Fibroblast of skin of right quadriceps (primary cell): ENCODE measurements at places on chromosomes 2 and 18.
A peak's percentile ranks its signal among the peaks of the same experiment; 100 is the strongest.

DNA sequence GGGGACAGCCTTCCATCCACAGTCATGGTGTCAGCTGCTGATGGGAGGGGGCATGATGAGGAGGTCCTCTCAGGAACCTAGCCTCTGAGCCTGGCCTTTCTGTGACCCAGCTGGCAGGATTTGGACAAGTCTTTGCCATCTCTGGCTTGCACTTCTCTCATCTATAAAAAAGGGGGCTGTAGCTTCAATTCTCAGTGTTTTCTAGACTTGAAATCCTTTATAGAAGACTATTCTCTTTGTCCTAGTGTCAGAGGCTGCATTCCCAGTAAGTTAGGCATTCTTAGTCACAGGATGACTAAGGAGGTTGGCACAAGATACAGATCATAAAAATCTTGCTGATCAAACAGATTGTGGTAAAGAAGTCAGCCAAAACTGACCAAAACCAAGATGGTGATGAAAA, 958.5 kb downstream of the CNTNAP5 start:
- peak; percentile 62 for DNase-seq

- no peak for DNase-seq
These were observed 220.4 kb upstream of the SLC35G4 start for GRCh38 chr18:11388755-11389680.

DNA sequence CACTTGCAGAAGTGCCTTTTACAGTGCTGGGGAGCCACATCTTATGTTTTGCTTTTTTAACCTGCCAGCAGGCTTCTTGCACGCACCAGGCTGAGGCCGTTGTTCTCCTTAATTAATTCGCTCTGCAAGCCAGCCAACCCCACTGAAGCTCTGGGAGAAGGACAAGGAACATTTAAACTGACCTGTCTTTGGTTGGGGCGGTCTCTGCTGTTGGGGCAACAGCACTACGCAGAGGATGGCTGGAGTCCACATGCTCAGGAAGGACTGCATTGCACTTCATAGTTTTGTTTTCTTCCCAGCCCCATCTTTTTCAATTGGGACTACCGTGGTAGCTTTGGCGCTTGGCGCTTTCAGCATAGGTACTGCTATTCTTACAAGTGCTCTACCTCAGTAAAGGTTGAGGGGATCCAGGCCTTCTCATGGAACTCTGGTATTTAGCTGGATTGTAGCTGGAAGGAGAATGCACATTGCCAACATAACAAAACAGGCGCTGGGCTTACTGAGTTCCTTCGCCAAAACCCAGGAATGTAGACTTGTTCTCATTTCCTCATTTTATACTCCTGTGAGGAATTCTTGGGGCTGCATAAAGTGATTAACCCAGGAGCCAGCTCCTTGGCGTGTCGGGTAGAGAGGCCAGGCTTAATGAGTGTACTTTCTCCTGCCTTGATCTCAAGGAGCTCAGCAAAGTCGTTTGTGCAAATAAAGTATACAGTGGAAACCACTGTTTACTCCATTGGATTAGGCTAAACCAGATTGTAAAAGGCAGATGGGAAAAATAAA, 146.2 kb downstream of the PRKCE start:
- peak; percentile 49 for DNase-seq

GRCh38 chr2:1800716-1801388, 56.5 kb upstream of the PXDN start:
- DNase-seq = no peak

DNA sequence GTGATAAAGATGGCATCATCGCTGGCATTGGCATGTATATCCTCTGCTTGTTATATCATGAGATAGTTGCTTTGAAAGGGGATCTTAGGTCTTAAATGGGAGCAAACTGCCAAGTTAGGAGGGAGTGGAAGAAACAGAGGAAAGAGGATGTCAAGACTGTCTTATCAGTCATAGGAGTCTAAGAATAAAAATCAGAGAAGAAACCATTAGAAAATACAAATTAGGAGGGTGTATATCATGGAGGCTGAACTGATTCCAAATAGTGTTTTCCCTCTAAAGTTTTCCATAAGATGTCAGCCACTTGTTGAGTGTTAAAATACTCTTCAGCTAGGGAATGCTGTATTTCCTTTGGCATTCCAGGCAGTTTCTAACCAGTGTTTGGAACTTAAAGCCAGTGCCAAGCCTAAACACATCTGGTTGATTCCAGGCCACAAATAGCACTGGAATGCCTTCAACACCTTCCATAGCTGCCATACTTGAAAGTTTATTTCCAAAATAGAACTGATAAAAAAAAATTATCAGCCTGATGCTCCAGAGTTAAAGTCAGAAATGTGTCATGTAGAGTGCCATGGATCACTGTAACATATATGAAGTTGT, 129.4 kb downstream of the ZEB2 start:
- peak; percentile 62 for DNase-seq

- DNase-seq = no peak
These were observed 19.5 kb upstream of the LYPD6B start for GRCh38 chr2:149018981-149019380.

GRCh38 chr2:42298132-42298531, 62.9 kb downstream of the COX7A2L start:
- no peak for DNase-seq

- no peak for DNase-seq
These were observed 100.1 kb upstream of the ASAP2 start for GRCh38 chr2:9106338-9107167.

DNA sequence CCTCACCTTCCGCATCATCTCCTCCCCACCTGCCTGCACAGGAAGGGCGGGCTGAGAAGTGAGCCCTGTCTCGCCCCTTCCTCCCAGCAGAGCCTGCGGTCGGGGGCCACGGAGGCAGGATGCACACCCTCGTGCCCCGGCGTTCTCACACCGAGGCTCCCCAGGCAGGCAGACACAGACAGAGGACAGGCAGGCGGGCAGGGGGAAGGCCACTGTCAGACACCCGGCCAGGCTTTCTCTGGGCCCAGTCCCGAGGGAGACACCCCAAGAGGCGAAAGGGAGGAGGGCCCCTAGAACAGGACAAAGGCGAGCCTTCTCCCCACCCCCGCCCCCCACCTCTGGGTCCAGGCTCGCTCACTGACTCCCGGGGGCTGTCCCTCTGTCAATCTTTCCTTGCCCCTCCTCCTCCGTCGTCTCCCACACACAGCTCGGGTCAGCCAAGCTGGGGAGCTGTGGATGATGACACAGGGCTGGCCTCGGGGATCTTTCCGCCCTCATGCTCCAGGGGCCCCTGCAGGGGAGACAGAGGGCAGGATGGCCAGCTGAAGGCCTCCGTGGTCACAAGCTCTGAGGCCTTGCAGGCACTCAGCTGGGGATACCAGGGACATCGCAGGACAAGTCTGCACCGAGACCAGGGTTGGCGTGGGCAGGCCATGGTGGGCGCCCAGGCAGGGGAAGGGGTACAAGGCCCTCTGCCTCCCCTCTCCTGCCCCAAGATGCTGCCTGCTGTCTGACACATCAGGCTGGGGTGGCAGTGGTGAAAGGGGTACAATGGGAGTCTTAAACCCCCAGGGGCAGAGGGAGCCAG, 24.9 kb downstream of the BIN1 start:
- no peak for DNase-seq

DNA sequence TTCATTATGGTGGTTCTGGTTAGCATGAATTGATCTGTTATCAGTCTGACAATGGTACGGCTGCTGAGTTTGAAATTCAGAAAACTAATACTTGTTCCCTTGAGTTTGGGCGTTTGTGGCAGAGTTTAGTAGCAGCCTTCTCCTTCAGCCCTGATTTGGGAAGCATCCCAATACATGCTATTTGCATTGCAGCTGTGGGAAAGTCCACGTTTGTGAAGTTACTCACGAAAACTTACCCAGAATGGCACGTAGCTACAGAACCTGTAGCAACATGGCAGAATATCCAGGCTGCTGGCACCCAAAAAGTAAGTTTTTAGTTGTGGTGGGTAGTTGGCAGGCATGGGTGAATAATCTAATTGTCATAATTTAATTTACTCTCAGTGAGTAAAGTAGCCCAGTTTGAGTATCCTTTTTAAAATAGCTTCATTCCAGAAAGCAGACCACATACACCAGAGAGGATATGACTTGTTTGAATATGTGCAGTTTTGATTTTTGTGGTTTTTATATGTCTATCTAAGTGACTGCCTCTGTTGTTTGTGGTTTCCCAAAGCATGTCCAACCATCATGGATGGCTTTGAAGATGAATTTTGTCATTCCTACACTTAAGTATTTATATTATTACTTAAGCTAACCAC, 12.2 kb downstream of the DGUOK start:
- DNase-seq = peak; percentile 82

DNA sequence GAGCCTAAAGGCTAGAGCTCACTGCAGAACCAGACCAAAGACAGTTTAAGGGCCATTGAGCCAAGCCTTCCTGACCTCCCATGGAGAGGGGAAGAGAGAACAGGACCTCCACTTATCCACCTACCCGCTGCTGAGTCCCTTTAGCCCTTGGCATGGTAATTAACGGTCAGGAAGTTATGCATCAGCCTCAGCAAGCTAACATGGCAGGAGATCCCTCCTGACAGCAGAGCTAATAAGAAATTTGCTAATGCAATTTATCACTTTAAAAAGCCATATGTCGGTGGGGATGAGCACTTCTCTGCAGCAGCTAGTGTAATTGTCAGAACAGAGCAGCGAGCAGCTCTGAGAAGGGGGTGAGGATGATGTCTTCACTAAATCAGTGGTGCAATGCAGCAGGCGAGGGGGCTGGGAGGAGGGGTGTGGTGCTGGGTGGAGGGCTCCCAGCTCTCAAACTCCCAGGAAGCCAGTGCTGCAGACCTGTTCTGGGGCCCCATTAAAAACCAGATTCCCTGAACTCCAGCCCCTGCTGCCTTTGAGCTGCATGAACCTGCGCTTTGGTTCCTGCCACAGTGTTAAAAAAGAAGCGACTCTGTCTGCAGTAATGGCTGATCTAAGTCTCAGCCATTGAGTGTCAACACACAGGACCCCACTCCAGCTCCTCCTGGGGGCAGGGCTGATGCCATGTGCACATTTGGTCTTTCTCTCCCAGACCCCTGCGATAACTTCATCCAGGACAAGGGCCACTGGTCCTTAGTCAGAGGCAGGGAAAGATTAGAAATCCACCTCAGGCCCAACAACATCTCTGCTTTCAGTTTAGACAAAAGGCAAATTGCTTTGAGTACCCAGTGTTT, 84.2 kb upstream of the STPG4 start:
- no peak for DNase-seq

GRCh38 chr2:8244639-8245038, 437.2 kb upstream of the ID2 start:
- no peak for DNase-seq
